Epithelial cell of prostate (primary cell): ENCODE measurements at places on chromosomes 1 and 21.
A peak's percentile ranks its signal among the peaks of the same experiment; 100 is the strongest.

GRCh38 chr1:33864460-33865389 is 846 bp downstream of the HMGB4 start:
- no peak for DNase-seq

DNA sequence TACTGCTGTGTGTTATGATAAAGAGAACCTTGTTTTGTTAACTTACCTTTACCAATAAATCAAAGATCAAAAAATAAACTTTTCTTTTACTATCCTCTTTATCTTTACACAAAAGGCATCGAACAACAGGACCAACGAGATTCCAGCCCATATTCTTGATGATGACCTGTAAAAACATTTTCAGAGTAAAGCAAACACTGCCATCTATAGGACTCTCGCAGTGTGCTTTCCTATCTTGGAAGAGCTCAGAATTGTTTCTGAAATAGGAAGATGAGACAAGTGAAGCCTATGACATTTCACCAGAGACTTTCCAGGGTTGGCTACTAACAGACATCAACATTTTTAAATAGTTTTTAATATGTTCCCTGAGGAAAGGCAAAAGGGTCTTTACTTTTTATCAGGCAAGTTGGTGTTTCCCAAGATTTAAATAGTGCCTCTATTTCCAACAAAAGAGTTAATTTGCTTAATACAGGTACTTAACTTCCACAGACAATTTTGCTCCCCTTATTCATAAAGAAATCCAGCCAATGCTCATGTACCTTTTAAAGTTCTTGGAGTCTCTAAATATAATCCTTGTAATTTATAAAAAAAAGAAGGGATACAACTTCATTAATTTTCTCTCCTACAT is 7.3 kb downstream of the GLMN start:
- DNase-seq: peak; percentile 5

- DNase-seq: no peak
These were observed 1240.7 kb downstream of the BRINP3 start for GRCh38 chr1:189237008-189237407.

GRCh38 chr1:226662642-226663326 is 76.3 kb downstream of the ITPKB start:
- peak; percentile 63 for DNase-seq

DNA sequence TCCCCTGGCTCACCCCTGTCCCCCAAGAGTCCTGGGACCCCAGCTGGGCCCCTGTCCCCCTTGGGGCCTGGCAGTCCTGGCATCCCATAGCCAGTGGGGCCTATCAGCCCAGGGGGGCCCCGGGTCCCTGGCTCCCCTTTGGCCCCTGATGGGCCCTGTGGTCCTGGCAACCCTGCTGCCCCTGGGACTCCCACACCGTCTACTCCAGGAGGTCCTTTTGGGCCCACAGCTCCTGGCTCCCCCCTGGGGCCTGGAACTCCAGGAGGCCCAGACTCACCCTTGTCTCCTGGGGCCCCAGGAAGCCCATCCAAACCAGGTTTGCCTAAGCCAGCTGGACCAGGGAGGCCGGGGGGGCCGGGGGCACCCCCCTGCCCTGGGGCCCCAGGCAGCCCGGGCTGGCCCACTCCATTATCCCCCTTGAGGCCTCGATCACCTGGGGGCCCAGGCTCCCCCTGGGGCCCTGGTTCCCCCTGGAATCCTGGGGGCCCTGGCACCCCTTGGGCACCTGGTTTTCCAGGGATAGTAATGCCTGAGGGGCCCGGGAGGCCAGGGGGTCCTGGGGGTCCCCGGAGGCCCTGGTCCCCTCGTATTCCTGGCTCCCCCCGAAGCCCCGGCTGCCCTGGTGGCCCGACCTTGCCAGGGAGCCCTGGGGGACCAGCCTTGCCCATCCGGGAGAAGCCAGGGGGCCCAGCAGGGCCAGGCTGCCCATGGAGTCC is 10.1 kb downstream of the ADPRS start:
- no peak for DNase-seq

DNA sequence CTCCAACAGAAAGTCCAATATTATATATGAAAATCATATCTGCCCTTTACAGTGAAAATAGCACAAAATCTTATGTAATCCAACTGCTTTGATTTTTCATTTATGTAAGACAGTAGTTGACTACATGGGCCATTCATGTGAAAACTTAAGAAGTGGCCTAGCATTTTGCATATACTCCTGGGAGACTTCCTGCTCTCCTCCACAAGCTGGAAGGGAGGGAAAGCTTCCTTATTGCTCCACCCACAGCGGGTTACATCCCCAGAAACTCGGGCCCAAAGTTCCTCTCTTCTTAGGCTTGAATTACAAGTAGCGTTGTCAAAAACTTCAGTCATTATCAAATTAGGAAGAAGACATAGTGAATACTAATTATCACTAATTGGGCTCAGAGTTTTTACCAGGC is 29.2 kb downstream of the FYB2 start:
- no peak for DNase-seq

- no peak for DNase-seq
These were observed 898 bp downstream of the KRTAP27-1 start for GRCh38 chr21:30336596-30336995.

- DNase-seq: no peak
These were observed 67.6 kb downstream of the GIPC2 start for GRCh38 chr1:78113156-78113916.

DNA sequence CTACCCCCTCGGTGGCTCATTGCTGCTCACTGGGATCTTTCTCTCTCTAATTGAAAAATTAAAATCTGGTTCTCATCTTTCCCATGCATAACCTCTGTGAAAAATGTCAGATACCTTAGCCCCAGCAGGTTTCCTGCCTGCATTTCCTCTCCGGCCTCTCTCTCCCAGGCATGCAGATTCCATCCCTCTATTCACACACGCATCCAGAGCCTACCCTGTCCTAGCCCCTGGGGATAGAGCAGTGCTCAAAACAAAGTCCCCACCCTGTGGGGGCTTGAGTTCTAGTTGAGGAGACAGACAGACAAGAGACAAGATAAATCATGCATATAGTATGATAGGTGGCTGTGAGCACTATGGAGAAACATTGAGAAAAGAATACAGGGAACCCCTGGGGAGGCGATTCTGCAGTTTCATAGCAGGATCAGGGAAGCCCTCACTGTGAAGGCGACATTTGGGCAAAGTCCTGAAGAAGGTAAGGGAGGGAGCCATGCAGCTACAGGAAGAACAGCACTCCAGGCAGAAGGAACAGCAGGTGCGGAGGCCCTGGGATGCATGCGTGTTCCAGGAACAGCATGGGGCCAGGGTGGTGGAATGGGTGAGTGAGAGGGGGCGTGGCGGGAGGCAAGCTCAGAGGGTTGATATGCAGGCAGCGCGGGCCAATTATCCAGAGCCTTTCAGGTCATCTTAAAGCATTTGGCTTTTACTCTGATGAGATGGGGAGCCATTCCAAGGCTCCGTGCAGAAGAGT is 3.5 kb upstream of the BSND start:
- no peak for DNase-seq

DNA sequence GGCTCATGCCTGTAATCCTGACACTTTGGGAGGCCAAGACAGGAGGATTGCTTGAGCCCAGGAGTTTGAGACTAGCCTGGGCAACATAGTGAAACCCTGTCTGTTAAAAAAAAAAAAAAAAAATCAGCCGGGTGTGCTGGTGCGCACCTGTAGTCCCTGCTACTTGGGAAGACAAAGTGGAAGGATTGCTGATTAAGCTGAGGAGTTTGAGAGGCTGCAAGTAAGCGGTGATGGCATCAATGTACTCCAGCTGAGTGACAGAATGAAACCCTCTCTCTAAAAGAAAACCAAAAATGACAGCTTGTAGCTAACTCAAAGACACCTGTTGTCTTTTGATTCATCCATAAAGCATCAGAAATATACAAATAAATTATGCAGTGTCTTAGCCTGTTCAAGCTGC is 31.8 kb downstream of the SIPA1L2 start:
- no peak for DNase-seq

- no peak for DNase-seq
These were observed 68.0 kb downstream of the LMX1A start for GRCh38 chr1:165288350-165289120.

GRCh38 chr1:151618470-151618869 is 6.6 kb downstream of the SNX27 start:
- DNase-seq: no peak
